ENCODE measurements at places on chromosomes 1 and 21.
A peak's percentile ranks its signal among the peaks of the same experiment; 100 is the strongest.

GRCh38 chr1:246772686-246773085 is 48.5 kb downstream of the SCCPDH start:
- DNase-seq, result no peak

- DNase-seq, result no peak
Measured at GRCh38 chr1:243399561-243400155, 143.8 kb downstream of the SDCCAG8 start.

DNA sequence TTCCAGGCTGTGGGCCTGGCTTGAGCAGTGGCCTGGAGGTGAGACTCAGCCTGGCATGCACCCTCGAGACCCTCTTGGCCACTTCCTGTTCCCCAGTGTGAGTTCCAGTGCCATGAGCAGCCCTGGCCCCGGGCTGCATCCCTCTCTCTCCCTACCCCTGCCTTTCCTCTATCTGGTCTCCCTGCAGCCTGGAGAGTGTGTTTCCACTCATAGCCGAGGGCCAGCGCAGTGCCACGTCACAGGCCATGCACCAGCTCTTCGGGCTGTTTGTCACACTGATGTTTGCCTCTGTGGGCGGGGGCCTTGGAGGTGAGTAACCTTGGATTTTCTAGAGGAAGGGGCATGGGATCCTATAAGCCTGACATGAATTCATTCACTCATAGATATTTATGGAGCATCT is 13.6 kb downstream of the RHBG start:
- no peak for DNase-seq

- no peak for DNase-seq
Measured at GRCh38 chr1:156359973-156360372, 9.0 kb upstream of the RHBG start.

DNA sequence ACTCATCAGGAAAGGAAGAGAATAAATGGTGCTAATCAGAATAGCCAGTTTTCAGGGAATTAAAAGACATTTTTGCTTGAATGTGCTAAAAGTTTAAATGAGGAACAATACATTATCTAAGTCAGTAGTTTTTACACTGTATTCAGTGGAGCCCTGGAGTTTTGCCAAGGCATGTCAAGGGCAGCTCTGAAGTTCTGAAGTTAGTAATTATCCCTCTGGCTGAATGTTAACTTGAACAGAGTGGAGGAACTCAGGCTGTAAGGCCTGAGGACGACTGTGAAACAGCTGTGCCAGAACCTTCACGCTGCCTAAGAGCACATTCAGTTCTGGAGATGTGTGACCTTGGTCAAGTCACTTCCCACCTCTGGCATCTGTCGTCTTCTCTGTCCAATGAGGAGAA is 68.1 kb downstream of the EDEM3 start:
- DNase-seq, result no peak

- no peak for DNase-seq
Measured at GRCh38 chr1:32100807-32101708, 6.8 kb upstream of the KPNA6 start.

DNA sequence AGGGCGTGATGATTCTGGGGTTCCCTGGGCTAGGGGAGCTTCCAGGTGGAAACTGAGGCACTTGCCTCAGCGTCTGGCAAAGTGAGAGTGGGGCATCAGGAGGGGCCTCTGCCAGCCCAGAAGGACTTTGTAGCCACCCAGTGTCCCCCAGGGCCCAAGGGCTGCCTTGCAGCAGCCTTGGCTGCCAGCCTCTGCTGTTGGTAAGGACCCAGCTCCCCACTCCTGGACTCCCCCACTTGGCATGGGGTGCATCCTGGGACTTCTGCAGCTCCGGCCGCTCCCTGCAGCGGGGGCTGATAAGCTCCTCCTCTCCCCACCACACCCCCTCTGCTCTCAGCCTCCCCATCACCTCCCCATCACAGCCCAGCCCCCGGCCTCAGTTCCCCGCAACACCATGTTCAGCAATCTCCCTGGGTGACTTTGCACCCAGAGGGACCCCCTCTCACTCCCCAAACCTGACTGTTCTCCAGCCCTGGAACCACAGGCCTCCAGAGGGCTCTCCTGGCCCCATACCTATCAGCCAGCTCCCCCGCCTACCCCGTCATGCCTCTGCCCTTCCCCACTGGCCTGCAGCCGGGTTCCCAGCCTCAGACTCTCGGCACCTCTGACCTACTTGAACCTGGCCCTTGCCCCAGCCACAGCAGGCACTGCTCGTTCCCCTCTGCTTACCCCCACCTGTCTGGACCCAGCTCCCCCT is 113.0 kb downstream of the CRYAA start:
- no peak for DNase-seq

GRCh38 chr1:210257698-210258529 is 25.3 kb downstream of the SERTAD4 start:
- no peak for DNase-seq

GRCh38 chr1:41618066-41618825 is 133.8 kb upstream of the EDN2 start:
- no peak for DNase-seq

GRCh38 chr1:115311474-115311989 is 26.5 kb downstream of the NGF start:
- DNase-seq, result no peak

- DNase-seq, result no peak
Measured at GRCh38 chr1:2486558-2486957, 10.5 kb downstream of the PLCH2 start.

GRCh38 chr1:57204091-57204490 is 219.8 kb downstream of the DAB1 start:
- no peak for DNase-seq

DNA sequence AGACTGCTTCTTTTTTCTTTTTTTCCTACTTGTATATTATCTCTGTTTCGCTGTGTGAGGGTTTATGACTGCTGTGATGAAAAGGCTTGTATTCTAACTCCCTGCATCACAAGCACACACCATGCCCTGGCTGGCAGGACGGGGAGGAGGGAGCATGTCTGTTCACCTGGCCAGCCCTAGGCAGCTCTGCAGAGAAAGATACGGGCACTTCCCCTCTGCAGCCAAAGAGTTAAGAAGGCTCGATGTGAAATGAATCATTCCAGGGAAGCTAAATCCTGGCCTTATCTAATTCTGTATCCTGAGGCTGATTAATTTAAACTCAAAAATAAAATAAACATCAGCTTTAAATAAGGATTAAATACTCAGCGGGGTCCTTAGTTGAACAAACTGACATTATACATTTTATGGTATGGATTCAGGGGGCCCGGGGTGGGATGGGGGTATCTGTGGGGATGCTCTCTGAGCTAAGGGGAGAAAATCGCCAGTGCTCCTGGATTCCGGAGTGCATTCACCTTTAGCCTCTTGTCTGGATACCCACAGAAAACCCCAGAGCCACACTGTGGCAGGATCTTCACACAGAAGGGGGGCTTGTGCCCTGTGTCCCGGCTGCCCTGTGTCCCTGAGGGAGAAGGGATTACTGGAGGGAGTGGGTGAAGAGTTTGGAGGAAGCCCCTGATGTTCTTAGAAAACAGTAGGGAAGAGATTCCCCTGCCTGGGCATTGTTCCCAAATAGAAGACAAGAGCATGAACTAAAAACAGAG is 321.5 kb downstream of the NPHP4 start:
- DNase-seq, result no peak

DNA sequence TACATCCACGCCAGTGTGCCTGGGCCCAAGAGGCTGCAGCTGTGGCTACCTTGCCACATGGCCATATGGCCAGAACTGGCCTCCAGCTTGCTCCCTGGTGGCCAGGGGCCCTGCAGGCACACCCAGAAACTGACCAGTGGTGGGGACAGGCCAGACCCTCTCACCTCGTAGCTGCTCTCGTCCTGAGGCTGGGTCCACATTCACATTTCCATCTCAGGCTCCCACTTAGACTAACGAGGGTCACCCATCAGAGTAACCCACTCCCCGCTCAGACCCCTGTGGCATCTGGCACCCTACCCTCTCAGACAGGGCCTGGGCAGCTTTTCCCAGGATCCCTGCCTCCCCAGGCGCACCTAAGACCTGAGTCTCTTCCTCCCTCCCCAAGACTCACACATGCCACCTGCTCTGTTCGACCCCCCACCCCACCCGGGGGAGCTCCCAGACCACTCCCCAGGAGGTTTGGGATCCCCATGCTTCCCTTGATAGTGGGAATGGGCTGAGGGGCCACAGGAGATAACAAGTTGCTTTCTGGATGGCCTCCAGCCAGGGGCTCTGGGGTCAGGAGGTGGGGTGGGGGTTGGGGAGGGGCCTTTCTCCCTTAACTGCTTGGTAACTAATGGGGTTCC is 21.3 kb upstream of the RNU1-4 start:
- no peak for DNase-seq

DNA sequence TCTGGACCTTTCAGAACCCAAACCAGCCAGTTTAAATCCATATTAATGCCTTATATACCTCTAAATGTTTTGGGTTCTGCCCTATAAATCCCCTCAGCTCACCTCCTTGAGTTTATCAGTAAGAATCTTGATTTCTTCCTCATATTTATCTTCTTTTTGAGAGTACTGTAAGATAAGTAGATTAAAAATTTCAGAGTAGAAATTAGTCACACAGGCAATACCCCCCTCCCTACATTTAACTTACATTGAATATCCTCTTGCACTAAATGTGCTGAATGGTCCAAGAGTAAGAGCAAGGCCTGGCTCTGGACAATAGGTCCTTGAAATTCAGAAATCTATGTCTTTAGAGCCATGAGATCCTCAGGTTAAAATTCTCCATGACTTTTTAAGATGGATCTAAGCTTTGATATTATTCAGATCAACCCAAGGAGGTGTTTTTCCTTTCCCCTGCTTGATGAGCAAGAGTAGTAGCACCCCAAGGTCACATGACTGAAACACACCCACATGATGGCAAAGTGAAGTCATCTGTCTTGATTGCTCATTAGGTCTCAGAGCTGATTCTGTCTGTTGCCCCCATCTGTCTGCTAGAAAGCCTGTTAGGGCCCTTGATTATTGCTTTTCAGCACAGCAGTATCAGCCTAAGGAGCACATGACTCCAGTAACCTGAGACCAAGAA is 15.8 kb upstream of the NUP210L start:
- DNase-seq, result peak; percentile 35

- DNase-seq, result no peak
Measured at GRCh38 chr1:234979296-234980279, 149.0 kb downstream of the TOMM20 start.

DNA sequence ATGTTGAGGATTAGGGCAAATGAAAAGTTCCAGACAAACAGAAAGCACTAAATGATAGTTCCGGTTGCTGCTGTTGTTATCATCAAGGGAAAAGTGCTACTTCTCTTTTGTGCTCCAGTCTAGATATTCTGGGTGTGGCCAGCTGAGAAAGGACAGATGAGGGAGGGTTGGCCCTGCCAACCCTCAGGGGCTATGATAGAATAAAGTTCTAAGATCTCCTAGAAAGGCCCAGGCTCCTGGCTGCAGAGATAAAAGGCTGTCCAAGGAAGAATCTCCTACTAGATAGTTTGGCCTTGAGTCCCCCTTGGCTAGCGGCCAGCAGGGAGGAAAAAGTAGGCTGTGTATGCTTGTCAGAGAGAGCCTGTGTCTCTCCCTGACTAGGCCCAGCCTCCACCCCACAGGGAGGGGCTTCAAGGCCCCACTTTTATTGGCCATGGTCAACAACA is 31.5 kb downstream of the RIMS3 start:
- DNase-seq, result no peak

DNA sequence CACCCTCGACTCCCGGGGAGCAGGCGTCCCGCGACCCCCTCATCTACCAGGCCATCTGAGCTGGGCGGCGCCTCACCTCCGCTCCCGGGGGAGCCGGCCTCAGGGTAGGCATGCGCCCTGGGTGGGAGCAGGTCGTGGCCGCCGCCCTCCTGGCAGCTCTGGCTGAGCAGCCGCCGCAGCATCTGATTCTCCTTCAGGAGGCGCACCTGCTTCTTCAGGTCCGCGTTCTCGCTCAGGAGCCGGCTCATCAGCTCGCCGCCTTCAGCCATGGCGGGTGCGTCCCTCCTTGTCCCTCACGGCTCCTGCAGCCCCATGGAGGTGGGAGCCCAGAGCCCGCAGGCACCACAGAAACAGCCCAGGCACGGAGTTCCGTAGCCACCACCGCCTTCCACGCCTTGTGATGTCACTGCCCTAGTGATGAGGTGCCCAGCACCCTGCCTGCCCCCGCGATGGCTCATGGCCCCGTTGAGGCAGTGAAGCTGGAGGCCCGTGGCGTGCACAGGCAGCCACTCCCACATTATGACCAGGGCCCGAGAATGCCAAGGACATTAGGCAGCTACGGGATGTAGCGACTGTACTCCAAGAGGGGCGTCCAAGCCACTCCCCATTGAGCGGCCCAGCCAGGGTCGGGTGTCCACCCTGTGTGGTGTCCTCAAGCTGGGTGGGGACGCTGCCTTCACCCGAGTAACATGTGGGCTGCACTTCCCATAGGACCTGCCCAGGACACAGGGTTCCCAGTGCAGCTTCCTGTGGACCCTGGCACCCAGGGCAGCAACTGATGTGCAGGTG is 1.5 kb downstream of the SPATC1L start:
- no peak for DNase-seq

DNA sequence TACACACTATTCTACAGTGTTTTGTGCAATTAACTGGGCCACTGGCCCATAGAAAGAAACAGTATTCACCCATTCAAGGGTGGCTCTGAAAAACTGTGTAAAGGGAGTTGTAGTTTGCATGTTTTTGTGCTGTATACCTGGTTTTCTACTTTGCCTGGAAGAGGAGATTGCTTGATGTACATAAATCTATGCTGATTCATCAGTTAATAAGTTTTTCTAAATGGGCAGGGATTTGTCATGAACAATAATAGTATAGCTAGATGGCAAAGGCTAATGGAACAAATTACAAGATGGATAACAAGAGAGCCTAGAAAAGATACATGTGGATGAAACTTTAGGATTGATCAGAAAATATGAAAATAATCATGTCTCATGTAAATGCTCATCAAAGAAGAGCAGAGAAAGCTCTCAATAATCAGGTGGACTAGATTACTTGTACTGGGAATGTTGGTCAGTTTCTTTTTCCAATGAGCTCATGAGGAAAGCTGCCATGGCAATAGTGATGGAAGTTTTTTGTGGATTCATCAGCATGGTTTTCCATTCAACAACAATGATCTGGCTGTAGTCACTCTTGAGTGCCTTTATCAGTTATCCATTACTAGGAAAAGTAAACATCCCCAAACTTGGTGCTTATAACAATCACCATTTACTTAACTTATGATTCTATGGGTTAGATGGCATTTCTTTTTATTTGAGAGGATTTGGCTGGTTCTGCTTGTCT is 602.8 kb downstream of the BRINP3 start:
- DNase-seq, result no peak

- DNase-seq, result no peak
Measured at GRCh38 chr21:24781146-24781545, 826.1 kb downstream of the MRPL39 start.
